ENCODE measurements at places on chromosomes 1 and 21.

- no peak for DNase-seq
Measured at GRCh38 chr1:103363008-103363365, 162.5 kb upstream of the RNPC3 start.

DNA sequence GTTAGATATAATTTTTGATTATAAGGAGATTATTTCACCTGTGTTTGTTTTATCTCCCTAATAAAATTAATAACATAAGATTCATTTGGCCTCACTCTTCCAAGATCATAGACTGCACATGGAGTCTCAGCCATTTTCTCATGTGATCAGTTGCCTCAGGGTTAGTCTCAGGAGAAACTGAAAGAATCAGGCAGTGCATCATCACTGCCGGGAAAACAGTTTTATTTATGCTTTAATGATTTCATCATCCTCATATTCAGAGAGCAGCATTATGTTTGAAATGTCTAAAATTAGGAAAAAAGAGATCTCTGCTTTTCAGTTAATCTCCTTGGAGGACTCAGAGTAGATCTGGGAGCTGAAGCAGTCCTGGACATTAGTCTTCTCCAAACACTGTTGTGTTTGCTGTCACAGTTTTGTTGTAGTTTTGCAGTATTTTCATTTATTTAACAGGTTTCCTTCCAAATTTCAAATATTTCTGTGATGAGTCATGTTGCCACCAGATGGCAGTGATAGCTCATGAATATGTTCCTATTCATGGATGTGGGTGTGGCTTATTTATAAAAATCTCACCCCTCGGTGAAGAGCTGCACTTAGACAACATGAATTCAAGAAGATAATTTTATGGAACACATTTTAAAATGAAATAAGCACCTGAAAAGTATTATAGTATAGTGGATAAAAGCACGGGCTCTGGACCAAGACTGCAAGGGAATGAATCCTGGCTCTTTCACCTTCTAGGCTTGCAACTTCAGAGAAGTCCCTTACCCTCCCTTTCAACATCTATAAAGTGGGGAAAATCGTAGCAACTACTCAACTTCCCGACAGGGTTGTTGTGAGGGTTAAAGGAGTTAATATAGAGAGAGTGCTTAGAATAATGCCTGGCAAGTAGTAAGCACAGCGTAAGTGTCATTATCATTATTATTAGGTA lies 31.2 kb downstream of the CHD1L start:
- DNase-seq = peak; percentile 22

GRCh38 chr1:227779021-227779441 lies 36.4 kb upstream of the PRSS38 start:
- no peak for DNase-seq

GRCh38 chr1:157932069-157932468 lies 61.4 kb upstream of the KIRREL1 start:
- no peak for DNase-seq

GRCh38 chr21:45376459-45377324 lies 28.3 kb upstream of the COL18A1 start:
- no peak for DNase-seq

GRCh38 chr1:66160719-66161118 lies 368.0 kb downstream of the PDE4B start:
- DNase-seq = no peak

DNA sequence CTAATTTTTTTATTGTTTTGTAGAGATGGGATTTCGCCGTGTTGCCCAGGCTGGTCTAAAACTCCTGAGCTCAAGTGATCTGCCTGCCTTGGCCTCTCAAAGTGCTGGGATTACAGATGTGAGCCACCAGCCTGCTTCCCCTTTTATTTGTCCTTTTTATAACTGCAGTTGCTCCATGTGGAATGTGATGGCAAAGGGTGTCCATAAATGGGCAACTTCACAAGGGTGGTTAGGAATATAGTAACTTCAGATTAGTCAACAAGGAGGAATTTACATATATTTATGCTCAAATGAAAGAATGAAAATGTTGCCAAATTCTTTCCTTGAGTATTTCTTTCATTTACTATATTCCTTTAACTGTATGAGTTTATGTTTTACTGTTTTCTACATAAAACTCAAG lies 182.9 kb downstream of the BACH1 start:
- DNase-seq = no peak

DNA sequence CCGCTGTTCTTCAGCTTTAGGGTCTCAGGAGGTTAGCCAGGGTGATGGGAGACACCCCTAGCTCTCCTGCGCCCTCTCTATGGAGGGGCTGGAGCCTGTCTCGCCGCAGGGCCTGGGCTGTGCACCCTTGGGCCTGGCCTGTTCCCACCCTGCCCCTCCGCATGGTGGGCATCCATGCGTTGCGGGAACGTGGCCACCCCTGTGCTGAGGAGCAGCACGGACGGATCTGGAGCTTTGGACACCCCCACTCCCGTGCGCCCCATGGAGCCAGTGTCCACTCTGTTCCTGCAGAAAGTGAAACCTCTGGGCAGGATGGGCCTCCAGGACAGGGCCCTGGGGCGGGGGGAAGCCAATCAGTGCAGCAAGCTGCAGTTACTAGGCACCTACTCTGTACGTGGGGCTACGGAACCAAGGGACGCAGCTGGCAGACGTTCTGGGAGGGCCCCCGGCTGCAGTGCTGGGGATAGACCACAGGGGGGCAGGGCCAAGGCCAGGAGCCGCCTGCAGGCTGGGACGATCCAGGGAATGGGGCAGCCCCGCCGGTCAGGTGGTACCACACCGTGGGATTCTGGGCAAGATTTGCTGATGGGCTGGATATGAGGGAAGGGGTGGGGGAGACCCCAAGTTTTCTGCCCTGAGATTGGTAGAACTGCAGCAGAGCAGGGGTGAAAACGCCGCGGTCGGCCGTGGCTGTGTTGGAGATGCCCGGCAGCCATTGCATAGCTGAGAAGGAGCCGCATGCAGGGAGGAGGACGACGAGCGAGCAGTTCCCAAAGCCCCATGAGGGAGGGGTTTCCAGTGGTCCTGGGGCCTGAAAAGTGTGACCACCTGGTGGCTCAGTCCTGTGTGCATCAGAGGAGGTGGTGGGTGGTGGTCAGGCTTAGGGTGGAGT lies 43.3 kb downstream of the TP73 start:
- DNase-seq = no peak

- DNase-seq = no peak
Measured at GRCh38 chr21:44494418-44494817, 39.1 kb downstream of the LRRC3 start.

GRCh38 chr1:68175621-68176398 lies 56.5 kb downstream of the WLS start:
- DNase-seq = no peak

- DNase-seq = no peak
Measured at GRCh38 chr21:35422011-35422410, 372.9 kb upstream of the RUNX1 start.
